HuH-7 (cell line): ENCODE measurements at places on chromosomes 3 and 15.

DNA sequence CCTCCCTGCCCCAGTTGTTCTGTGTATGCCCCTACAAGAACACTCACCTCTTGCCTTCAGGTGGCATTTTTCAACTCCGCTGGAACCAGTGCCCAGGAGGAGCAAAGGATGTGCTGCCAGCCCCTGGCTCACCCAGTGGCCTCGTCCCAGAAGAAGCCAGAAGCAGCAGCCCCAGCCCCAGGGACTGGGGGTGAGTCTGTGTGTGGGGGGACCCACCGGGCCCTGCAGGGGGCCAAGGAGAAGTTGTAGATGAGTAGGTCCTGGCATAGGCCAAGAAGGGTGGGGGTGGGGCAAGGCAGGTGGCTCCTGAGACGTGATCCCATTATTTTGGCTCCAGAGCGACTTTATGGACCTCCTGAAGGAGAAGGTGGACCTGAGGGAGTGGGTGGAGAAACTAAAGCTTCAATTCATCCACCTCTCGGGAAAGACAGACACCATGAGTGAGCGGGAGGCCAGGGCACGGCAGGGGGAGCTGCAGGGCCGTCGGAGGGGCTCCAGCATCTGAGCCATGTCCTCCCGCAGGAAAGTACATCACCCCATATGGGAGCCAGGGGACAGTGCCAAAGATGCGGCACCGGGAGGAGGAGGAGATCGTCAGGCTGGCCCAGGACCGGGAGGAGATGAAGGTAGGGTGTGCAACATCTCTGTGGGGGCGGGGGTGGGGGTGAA lies 29.3 kb downstream of the NGRN start:
- no peak for DNase-seq

- no peak for DNase-seq
These were observed 11.2 kb downstream of the CDCP1 start for GRCh38 chr3:45134758-45135521.

GRCh38 chr15:56783156-56783856 lies 50.0 kb upstream of the ZNF280D start:
- no peak for DNase-seq

DNA sequence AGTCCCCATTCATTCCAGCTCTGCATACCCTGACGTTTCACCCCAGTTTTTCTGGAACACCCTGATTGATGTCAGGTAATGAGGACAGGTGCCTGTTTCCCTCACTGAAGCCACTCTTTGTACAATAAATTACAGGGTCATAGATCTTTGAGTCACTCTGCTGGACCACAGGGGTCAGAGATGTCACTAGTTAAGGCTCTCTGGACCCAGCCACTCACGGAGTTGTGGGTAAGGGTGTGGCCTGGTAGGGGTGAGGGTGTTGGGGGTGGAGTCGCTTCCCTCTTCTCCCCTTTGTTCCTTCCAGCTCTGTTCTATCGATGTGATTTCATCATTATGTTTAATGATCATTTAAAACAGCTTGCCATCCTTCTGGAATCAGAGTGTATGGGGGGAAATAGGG lies 512 bp downstream of the IQCF5 start:
- DNase-seq: no peak

DNA sequence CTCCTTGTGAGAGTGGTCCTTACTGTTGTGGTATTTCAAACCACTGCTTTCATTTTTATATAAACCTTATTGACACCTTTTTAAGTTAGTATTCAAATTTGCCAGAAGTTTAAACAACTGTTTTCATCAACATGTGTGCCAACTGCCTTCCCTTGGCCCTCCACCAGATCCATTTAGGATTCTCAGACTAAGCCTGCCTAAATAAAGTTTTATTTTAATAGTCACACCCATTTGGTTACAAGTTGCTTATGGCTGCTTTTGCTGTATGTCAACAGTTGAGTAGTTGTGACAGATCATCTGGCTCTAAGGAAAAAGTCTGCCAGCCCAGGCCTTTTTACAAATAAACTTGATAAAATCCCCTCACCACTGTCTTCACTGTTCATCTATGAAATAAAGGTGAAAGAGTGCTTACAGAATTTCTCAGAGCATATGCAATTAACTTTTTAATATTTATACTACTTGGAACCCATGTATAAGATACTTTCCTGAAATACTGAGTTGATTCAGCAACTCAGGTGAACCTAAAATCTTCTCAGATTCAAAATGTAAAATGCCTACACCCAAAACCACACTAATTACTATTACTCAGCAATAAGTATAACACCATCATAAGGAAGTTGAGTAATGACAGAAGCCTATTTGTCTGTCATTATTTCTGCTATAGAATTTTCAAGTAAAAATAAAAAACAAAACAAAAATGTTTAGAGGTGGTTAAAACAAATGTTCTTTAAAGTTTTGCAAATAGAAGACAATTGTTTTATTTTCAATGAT lies 35.1 kb downstream of the PEAK1 start:
- no peak for DNase-seq

DNA sequence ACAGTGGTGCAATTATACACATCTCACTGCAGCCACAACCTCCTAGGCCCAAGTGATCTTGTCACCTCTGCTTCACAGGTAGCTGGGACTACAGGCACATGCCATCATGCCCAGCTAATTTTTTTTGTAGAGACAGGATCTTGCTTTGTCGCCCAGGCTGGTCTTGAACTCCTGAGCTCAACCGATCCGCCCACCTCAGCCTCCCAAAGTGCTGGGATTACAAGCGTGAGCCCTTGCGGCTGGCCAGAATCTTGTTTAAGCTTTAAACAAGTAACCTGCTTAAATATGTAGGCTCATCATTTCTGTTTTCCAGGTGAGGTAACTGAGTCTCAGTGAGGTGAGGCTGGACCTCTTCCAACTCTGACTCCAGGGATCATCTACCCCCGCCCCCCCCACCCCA lies 7.7 kb upstream of the PSTPIP1 start:
- DNase-seq: no peak

GRCh38 chr3:138939561-138940241 lies 7.2 kb downstream of the FOXL2 start:
- no peak for DNase-seq

GRCh38 chr3:187985647-187986046 lies 168.3 kb upstream of the LPP start:
- no peak for DNase-seq

DNA sequence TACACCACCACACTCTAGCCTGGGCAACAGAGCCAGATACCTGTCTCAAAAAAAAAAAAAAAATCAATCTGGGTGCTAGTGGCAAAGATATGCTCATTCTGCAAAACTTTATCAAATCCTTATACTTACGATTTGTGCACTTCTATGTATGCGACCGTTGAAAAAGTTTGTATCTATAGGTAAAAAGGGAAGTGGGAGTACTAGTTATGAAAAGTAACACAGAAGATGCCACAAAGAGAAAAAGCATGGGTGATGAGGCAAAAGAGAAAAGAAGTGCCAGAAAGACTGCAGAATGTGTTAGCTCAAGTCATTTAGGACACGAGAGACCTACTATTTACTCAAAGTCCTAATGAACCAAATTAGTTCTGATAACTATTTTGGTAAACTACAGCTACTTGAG lies 407.8 kb downstream of the SHQ1 start:
- DNase-seq: no peak

- DNase-seq: no peak
These were observed 55.7 kb downstream of the GPR171 start for GRCh38 chr3:151147299-151147698.

- DNase-seq: no peak
These were observed 110.5 kb downstream of the PGPEP1L start for GRCh38 chr15:98896802-98897732.

- DNase-seq: no peak
These were observed 123.7 kb downstream of the MTHFS start for GRCh38 chr15:79773128-79773527.

- DNase-seq: no peak
These were observed 212.7 kb upstream of the P2RY1 start for GRCh38 chr3:152621967-152622810.

- no peak for DNase-seq
These were observed at the start of gene GABRB3 for GRCh38 chr15:26772154-26773066. Gene GABRB3 (minus strand): TSS chr15:26773066.

DNA sequence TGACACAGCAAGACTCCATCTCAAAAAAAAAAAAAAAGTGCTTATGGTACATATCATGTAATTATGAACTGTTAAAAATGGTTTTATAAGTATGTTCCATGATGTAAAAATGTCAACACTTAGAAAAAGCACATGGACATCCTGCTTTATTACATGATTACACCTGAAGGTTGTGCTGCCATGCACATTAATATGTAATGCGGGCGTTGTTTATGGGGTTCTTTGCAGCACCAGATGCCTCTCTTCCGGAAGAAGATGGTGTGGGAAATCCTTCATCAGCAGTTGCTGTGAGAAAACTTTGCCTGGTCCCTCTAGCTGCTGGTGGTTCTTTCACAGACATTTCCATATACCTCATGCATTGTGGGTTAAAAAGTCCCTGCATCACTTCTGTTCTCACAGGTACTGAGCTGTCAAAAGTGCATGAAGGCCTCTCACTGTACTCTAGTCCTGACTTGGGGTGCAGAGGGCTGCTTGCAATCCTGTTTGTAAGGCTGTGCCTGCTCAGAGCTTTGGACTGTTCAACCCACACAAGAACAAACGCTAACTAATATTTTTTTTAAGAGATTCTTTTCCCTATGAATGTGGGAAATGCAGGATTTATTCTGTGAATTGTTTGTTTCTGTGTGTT lies 43.6 kb downstream of the SENP2 start:
- no peak for DNase-seq

- peak; percentile 0 for DNase-seq
These were observed 111.6 kb downstream of the KBTBD8 start for GRCh38 chr3:67109651-67110204.
